Activated T-cell treated with anti-CD3 and anti-CD28 coated beads for 24 hours (primary cell): ENCODE measurements at places on chromosomes 3 and 15.

DNA sequence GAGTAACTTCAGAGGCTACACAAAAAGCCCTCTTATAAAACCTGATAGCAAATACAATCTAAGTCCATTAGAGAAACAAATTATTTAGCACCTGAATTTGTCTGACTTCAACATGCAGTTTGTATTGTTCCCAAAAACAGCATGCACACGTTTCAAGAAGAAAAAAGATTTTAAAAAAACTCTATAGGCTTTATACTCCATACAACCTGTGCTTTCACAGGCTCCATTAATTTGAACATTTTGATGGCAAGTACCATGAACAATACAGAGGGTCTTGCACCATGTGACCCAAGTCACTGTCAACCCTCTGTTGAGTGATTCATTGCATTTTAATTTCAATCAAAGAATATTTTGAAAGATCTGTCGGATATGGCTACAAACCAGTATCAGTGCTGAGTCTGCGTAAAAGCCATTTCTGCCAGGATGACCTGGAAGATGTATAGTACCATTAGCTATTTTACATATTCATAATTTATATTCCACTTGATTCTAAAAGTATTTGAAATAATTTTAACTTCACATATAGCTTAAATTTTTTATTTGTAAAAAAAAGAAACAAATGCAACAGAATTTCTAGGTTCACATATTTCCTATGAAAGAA, 13.2 kb downstream of the ANXA2 start:
- no peak for DNase-seq

GRCh38 chr3:171257251-171258203, 202.7 kb downstream of the TNIK start:
- no peak for DNase-seq

- no peak for DNase-seq
Measured at GRCh38 chr3:136733317-136733833, 18.8 kb downstream of the STAG1 start.

- DNase-seq = no peak
Measured at GRCh38 chr3:20326541-20326940, 140.5 kb upstream of the SGO1 start.

- no peak for DNase-seq
Measured at GRCh38 chr15:20348291-20348899, 193.2 kb downstream of the GOLGA6L6 start.

GRCh38 chr3:27340534-27340933, 28.6 kb downstream of the NEK10 start:
- DNase-seq = no peak

DNA sequence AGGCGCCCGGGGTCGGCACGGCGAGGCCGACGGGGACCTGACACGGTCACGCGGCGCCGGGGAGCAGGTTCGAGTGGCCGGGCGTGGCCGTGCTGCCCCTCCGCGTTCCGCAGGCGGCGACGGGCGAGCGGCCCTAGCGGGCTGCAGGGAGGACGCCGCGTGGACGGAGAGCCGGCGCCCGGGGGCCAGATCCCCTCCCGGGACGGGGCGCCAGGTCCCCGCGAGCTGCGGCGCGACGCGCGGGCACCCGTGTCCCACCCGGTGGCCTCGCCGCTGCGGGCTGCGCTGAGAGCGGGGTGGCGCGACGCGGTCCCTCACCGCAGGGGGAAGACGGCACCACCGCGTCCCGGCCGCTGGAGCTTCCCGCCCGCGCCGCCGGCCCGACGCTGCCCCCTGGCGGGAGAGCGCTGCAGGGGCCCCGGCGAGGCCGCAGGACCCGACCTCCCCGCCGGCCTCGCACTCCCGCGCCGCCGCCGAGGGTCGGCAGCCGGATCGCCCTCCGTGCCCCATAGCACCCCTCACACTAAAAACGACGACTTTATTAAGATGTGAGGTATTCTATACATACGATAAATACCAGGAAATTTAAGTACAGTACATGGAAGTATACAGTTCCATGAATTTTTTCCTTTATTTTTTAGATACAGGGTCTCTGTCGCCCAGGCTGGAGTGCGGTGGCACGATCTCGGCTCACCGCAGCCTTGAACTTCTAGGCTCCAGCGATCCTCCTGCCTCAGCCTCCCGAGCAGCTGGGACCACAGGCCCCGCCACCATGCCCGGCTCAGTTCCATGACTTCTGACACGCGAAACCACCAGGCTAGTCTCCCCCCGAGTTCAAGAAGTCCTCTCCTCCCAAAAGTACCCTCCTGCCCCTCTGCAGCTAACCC, 1.3 kb upstream of the PIGZ start:
- peak; percentile 58 for DNase-seq

DNA sequence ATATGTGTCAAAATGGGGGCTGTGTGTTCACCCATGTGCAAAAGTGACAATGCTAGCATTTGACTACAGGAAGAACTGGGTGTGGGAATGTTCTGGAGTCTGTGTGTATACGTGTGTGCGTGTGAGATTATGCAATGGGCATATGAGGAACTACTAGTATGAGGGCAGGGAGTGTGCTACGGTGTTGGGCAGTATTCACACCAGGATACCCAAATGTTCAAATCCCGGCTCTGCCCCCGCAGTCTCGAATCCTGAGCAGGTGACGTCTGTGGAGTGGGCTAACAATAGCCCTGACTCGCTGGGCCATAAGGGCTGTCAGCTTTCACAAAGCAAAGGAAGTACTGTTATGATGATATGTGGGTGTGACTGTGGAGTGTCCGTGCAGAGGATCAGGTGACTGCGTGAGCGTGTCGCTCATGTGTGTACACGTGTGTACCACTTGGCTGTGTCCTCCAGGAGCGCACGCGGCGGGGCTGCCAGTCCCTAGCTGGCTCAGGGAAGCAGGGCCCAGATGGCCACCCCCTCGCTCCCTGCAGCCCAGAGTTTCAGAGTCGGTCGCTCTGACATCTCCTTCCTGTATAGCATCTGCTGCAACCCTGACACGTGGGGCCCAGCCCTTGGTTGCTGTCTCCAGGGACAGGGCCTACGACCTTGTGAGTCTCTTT, 27.2 kb downstream of the IQSEC1 start:
- DNase-seq = no peak

DNA sequence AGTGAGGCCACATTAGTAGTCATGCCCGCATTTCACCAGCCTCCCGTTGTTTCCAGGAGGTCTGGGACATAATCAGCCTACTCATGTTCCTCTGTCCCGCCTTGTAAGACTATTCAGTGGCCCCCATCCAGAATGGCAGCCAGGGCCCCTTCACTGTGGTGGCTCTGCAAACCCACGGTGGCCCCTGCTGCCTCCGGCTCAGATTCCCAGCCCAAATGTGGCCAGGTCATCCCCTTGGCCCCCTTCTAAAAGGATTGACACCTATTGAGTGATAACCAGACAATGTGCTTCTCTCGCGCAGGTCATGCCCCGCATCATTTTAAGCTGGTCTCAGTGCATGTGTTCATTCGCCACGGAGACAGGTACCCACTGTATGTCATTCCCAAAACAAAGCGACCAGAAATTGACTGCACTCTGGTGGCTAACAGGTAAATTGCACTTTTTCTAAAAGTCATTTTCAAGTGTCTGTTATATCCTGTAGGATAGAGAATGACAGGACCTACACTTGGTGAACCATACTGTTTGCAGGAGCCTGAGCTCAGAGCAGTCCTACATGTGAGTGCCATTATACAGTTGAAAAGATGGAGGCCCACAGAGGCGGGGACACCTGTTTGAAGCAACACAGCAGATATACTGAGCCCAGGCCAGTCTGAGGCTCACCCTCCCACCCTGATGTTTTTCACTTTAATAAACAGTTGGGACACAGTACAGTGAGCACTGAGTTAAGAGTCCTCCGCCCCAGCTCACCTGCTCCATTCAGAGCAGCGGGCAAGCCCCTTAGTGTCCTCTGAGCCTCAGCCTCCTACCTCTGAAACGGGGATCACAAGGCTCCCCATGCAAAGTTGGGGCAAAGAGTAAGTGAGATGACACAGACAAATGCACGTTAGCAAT, 47.7 kb downstream of the PXYLP1 start:
- DNase-seq = no peak

GRCh38 chr3:149180057-149180573, 41.5 kb downstream of the CP start:
- no peak for DNase-seq

GRCh38 chr3:147513785-147514184, 104.6 kb downstream of the ZIC1 start:
- no peak for DNase-seq

- DNase-seq = no peak
Measured at GRCh38 chr3:134552784-134553183, 66.9 kb downstream of the CEP63 start.

GRCh38 chr3:58025837-58026569, 17.8 kb downstream of the FLNB start:
- DNase-seq = no peak

- no peak for DNase-seq
Measured at GRCh38 chr15:47736143-47736786, 19.0 kb downstream of the SEMA6D start.

- DNase-seq = no peak
Measured at GRCh38 chr3:113034011-113034410, 43.2 kb downstream of the GTPBP8 start.

DNA sequence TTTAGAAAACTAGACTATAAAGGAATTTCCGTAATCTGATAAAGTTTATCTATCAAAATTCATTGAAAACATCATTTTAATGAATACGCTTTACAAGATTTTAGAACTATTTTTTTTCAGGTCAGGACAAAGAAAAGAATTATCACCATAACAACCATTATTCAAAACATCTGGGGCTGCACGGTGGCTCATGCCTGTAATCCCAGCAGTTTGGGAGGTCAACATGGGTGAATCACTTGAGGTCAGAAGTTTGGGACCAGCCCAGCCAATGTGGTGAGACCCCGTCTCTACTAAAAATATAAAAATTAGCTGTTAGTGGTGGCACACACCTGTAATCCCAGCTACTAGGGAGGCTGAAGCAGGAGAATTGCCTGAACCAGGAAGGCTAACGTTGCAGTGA, 260.4 kb downstream of the WNT5A start:
- DNase-seq = no peak

DNA sequence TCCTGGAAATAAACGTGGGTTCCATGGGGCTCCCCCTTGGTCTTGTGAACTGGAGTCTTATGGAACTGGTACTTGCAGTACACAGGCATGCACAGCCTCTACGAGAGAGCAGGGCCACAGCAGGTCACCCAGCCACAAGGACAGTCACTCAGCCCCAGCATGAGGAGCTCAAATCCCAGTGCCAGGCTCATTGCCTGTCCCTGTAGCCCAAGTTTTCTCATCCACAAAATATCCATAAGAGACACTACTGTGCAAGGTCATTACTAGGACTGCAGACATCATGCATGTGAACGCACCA, 48.0 kb downstream of the CFAP92 start:
- no peak for DNase-seq

- DNase-seq = no peak
Measured at GRCh38 chr3:58175187-58175436, 35.7 kb downstream of the DNASE1L3 start.

DNA sequence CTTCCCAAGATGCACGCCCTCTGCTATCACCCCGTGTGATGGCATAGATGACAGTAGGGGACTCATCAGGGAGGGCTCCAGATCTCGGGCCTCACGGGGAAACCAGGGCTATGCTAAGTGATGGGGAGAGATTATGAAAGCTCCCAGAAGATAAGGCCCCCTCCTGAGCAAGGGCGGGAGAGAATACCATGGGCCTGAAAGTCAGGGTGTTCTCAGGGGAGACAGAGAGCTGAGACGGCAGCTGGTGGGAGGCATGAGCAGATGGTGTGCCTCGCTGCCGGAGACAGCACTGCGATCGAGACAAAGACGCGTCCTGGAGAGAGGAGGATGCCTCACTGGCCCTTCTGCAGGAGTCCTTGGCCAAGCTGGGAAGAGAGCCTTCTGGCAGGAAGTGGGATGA, 106.5 kb upstream of the ADPGK start:
- no peak for DNase-seq

DNA sequence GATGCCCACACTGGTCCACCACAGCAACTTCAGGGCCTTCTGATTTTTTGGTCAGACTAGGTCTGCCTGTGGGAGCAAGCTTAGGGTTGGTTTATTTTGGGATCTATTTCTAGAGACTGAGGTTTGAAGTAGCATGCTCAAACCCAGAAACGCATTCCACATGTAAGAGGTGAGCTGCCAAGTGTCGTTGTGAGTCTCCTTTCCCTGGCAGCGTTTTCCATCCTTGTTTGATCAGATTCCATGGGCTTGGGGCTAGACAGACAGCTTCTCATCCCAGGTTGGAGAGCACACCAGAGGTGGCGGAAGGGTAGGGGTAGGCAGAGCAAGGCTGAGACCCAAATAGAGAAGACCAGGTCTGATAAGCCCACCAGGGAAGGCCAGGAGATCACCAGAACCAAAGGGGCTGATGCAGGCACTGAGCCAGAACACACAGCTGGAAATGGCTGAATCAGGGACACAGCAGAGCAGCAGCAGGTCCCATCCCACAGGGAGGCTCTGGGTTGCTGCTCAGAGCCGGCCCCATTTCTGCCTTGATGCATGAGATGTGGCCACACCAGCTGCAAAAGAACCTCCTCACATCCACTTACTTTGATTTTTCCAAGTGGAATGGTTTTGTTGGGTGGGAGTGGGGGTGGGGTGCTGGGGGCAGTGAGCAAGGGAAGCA, 186.8 kb downstream of the THSD4 start:
- DNase-seq = no peak

GRCh38 chr3:33194303-33194702, 24.3 kb downstream of the SUSD5 start:
- no peak for DNase-seq

- DNase-seq = no peak
Measured at GRCh38 chr3:186787642-186788481, 4.5 kb downstream of the EIF4A2 start.

DNA sequence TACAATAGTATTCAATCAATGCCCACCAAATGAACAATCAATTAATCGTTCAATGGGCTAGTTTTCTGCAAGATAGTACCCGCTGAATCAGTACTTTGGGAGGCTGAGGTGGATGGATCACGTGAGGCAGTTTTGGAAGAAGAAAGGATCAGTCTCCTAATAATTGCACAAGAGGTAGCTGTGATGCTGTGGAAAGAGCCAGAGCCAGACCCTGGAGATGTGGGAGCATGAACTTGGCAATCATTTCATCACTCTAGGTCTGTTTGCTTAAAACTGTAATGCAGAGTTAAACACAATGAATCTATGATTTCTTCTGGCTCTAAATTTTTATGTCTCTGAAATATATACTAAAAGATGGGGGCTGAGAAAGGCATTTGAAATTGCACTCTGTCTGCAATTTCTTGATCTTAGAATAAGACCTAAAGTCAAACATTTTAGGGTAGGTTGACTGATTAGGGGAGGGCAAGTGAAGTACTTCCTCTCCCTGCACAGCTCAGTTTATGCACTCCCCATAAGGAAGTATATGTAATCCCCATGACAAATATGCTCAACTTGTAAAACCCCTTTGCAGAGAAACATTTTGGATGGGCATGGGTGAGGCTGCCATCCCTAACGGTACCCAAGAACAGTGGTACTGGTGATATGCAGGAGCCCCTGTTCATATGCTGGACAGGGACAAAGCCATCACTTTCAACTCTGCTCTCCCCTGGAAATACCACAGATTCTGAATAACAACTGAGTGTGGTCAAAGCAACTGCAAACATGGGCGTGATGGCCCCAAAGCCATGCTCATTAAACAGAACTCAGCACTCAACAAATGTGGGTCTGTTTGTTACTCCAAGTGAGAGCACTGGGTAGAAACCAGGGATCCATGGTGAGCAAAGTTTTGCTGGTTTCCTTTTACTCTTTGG, 28.6 kb upstream of the SPATA12 start:
- DNase-seq = no peak
